Head of caudate nucleus (tissue), 42 donors: ENCODE measurements at places on chromosomes 5 and 9.

GRCh38 chr5:144237851-144238250 lies 67.2 kb downstream of the KCTD16 start:
- DNase-seq: no peak

DNA sequence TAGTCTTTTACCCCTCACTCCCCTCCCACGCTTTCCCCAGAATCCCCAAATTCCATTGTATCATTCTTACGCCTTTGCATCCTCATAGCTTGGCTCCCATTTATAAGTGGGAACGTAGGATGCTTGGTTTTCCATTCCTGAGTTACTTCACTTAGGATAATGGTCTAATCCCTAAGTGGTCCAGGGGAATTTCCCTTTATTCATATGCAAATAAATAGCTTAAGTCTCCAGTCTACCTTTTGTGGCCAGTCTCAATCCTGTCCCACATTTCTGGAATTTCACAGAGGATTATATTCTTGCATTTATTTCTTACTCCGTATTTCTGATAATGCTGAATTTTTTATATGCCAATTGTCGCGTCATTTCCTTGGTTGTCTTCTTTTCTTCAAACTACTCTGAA lies 245.6 kb upstream of the DAB2 start:
- no peak for DNase-seq

DNA sequence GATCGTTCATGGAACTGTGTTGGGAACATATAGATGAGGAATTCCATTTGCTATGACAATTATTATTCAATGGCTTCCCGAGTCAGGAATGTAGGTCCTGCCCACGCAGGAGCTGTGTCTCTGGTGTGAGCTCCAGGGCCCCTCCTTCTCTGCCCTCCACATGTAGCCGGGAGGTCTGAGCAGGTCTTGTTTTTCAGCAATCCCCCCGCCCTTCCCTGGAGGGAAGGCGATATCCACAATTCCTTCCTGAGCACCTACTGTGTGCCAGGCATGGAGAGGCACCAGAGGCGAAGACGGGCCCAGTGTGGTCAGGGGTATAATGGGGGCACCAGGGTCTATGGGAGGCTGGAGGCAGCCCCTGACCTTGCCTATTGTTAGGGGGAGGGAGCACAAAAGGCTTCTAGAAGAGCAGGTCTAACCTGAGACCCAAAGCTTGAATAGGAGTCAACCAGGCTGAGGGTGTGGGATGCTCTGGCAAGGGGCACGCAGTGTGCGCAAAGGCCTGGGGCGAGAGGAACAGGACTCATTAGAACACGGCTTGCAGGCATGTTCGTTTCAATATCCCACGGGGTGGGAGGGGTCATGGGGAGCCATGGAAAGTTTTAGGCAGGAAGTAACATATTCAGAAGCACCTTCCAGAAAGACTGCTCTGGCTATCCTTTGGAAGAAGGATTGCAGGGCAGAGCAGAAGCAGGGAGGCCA lies 154.9 kb downstream of the C9orf50 start:
- DNase-seq: no peak

DNA sequence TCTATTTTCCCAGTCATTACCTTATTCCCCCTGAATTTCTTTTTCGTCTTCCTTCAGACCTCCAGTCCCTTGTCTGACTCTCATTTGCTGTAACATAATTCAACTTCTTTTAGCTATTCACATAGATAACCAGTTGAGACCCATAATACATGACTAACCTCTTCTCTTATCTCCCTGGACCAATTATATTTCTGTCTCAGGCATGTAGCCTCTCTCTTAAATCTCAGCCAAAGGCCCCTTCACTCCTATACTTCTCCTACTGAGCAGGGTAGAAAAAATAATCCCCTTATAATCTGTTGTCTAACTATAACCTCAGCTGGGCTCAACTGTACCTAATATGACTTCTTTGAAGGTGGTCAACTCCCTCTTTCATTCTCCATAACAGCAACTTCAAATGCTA lies 20.9 kb downstream of the RANBP6 start:
- no peak for DNase-seq

DNA sequence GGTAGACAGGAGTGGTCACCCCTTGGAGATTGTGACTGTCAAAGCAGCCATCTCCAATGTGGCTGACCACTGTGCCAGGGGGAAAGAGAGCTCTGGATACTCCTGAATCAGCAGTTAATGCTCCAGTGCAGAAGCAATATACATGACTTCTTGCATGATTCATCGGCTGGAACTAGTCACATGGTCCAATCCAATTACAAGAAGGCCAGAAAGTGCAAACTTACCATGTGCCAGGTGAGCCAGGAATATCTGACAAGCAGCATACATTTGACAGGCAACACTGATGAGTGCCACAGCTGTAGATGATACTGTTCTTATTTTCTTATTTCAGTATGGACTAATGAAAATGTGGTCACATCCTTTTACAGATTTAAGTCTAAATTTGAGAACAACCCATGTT lies 440.0 kb upstream of the MPDZ start:
- DNase-seq: no peak

GRCh38 chr5:141615991-141616720 lies 2.6 kb downstream of the DIAPH1 start:
- no peak for DNase-seq

GRCh38 chr9:104981543-104982129 lies 53.7 kb upstream of the ABCA1 start:
- DNase-seq: no peak

GRCh38 chr9:131422241-131422792 lies 28.4 kb downstream of the PRRC2B start:
- DNase-seq: no peak

DNA sequence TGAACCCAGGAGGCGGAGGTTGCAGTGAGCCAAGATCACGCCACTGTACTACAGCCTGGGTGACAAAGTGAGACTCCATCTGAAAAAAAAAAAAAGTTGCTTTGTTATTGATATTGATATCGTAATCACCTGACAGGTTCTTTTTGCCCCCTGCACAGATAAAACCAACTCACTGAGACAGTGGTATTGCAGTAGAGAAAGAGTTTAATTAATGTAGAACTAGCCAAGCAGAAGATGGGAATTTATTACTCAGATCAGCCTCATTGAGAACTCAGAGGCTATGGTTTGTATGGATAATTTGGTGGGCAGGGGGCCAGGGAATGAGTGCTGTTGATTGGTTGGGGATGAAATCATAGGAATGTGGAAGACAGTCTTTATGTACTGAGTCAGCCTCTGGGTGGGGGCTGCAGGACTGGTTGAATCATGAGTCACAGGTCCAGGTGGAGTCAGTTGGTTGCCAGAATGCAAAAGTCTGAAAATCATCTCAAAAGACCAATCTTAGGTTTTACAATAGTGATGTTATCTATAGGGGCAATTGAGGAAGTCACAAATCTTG lies 35.8 kb upstream of the MEGF10 start:
- no peak for DNase-seq

DNA sequence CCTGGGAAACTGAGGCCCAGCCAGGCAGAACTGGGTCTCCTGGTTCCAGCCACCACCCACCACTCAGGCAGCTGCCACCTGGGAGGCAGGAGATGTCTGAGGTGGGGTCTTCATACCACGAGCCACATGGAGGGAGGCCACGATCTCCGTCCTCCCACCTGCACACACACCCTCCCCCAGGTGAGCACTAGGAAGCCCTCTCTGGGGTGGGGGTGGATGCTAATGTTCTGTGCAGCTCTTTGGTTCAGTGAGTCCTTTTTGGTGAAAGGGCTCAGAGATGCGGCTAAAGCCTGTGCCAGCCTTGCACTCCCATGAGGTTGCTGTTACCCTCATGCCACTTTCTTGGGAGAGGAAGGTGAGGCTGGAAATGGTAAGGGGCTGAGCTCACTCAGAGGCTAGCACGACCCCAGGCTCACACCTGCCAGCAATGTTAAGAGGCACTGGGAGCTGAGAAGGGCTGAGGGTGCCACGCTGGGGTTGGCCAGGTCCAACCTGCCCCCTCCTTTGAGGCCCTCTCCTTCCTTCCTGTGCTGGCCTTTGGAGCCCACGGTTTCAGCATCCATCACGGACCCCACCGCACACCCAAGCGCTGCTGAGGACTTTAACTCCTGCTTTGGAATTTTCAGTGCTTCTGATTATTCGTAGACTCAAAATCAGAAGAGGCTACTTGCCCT lies 26.6 kb upstream of the OBP2B start:
- DNase-seq: no peak

GRCh38 chr5:175572886-175573285 lies 85.0 kb upstream of the HRH2 start:
- no peak for DNase-seq

DNA sequence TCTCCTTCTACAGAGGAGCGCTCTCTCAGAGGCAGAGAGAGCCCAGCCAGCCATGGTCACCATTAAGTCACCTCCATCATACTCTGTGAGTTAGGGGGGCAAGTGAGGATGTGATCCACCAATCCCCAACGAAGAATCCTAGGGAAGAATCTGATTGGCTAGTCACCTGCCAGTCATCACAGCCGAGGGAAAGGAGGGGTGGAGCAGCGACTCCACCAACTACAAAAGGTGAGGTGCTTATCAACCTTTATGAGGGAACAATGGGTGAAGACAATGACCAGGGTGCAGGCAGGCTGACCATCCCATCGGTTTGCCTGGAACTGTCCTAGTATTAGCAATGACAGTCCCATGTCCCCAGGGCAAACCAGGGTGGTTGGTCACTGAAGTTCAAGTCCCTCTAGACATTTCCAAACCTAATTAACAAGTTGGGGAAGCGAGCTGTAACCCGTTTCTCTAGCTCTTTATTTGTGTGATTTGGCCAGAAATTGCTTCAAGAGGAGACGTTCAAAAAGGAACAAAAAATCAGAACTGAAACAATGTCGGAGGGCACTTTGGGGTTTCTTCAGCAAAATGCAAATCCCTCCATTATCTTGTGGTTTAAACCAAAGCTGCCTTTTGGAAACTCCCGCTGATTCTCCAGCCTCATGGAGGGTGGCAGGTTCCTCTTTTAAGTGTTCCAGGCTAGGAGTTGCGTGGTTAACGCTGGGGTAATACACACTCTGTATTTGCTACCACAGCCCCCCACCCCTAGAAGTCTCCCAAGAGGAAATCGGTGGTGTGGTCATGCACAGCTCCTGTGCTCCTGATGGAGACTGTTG lies 18.8 kb upstream of the FCN1 start:
- no peak for DNase-seq

GRCh38 chr5:133977161-133977787 lies 8.8 kb upstream of the C5orf15 start:
- no peak for DNase-seq

- DNase-seq: no peak
Observed at GRCh38 chr5:150520747-150521521, 13.0 kb downstream of the NDST1 start.

DNA sequence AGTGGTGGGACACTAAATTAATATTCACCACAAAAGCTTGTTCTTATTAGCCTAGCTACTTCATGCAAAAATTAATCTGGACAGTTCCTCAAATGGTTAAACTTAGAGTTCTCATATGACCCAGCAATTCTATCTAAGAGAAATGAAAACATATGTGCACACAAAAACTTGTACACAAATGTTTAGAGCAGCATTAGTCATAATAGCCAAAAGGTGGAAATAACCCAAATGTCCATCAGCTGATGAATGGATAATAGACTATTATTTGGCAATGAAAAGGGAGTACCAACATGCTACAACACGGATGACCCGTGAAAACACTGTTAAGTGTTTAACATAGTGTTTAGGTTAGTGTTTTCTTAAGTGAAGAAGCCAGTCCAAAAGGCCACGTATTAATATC lies 32.8 kb upstream of the TNIP1 start:
- no peak for DNase-seq
